ENCODE measurements at places on chromosomes 5 and 9.

DNA sequence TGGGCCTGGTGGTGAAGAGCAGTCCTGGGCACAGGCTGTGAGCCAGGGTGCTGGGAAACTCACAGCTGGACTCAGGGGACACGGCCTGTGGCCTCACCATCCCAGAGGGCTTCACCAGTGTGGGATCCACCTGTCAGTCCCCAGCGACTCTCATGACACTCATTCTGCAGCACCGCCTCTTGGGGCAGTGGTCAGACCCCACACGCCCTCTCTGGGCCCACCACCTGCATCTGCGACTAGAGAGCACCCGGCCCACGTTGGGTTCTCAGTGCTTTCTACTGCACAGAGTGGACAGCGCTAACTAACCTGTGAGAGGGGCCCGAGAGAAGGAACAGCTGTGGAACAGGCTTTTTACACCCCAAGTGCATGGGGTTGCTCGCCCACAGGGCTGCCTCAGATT, 45.8 kb upstream of the GARNL3 start:
- H3K27ac ChIP-seq: no peak overlapping the region
- no peaks in the 10 kb centered on the region for H3K4me1 ChIP-seq
- no peaks in the 10 kb centered on the region for H3K36me3 ChIP-seq
- peaks cover 6% of the 10 kb centered on the region for H3K27me3 ChIP-seq
- DNase-seq: no peak
- no peak overlapping the region for H3K4me3 ChIP-seq

DNA sequence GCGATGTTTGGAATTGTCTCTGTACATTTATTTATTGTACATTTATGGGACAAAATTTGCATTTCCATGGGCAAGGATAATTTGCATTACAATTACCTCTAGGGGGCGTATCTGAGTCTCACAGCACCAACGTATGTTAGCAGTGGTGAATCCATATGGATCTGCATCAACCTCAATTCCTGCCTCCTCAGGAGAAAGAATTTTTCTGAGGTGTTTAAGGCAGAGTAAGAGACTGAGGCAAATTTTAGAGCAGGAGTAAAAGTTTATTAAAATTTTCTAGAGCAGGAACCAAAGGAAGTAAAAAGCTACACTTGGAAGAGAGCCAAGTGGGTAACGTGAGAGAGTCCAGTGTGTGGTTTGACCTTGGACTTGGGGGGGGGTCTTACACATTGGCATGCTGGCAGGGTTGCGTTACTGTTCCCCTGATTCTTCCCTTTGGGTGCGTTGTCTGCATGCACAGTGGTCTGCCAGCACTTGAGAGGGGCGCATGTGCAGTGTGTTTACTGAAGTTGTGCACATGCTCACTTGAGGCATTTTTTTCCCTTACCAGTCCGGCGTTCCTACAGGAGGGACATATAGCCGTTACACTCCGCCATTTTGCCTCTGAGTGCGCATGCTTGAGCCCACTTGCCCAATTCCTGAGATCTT, 21.0 kb upstream of the RAB14 start:
- H3K4me3 ChIP-seq: no peak overlapping the region
- H3K27ac ChIP-seq: no peak overlapping the region
- DNase-seq: peak; percentile 60

DNA sequence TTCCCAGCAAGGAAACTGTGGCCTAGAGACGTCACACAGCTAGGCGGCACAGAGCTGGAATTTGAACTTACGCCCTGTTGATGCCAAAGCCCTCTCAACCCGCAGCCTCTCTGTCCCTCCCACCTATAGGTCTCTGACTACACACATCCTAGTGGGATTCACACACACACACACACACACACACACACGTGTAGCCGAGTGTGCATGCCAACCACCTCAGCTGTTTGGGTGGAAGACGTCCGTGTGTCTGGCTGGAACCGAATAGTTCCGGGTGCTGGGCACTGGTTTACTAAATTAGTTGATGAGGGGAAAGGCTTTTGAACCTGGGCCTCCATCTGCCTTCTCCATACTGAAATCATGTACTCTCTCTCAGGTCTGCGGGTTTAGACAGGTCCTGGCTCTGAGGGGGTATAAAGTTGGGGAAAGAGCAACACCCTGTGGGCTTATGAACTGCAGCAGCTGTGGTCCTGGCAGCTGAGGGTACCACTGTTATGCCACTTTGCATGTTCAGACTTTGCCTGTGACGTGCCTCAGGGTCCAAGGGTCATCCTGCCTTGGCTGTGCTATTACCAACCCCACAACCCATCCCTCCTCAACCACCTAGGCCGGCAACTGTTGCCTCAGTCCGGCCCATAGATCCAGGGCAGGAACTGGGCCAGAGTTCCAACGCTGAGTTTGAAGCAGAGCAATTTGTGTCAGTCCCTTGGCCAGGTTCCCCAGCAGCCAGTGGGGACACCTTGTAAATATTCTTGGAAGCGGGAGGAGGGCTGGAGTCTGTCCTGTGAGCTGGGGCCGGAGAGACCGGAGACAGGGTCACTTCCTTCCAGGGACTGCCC, 50.5 kb downstream of the PSD2 start:
- no peak overlapping the region for H3K4me3 ChIP-seq
- peaks cover 1% of the 10 kb centered on the region for H3K36me3 ChIP-seq
- H3K27me3 ChIP-seq: peaks cover 48% of the 10 kb centered on the region
- H3K27ac ChIP-seq: no peak overlapping the region
- DNase-seq: no peak

DNA sequence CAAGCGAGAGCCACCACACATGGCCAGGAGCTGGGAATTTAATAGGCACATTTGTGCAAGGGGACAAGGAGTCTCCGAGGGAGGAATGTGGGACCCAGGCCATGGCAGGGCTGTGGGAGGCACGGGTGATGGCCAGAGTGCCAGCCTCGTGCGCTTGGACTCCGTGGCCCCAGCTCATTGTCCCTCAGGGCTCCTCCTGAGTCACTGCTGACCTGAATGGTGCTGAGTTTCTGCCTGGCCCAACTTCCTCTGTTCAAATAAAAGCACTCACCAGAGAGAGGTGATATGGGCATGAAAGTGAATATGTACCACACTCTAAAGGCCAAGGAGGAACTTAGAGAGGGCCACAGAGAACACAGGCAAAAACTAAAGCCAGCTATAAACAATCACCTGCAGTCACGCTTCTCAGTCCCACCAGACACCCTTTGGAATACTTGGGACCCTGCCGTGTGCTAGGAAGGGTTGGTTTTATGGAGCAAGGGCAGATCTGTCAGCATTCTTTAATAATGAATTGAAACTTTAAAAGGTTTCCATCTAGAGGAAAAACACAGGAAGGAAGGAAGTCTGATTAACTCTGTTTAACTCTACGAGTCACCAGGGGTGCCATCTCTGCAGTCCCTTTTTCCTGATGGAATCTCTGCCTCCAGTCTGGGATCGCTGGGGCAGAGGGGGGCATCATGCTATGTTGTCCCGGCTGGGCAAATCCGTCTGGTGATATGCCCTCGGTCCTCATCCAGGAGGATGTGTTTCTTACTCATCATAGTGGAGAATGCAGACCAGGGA, 25.1 kb upstream of the UBE2QL1 start:
- H3K27me3 ChIP-seq: peaks cover 16% of the 10 kb centered on the region
- DNase-seq: no peak
- no peaks in the 10 kb centered on the region for H3K4me1 ChIP-seq
- H3K36me3 ChIP-seq: no peaks in the 10 kb centered on the region

- no peak for DNase-seq
- no peaks in the 10 kb centered on the region for H3K4me1 ChIP-seq
Measured at GRCh38 chr5:143316844-143317631, 86.4 kb downstream of the NR3C1 start.

DNA sequence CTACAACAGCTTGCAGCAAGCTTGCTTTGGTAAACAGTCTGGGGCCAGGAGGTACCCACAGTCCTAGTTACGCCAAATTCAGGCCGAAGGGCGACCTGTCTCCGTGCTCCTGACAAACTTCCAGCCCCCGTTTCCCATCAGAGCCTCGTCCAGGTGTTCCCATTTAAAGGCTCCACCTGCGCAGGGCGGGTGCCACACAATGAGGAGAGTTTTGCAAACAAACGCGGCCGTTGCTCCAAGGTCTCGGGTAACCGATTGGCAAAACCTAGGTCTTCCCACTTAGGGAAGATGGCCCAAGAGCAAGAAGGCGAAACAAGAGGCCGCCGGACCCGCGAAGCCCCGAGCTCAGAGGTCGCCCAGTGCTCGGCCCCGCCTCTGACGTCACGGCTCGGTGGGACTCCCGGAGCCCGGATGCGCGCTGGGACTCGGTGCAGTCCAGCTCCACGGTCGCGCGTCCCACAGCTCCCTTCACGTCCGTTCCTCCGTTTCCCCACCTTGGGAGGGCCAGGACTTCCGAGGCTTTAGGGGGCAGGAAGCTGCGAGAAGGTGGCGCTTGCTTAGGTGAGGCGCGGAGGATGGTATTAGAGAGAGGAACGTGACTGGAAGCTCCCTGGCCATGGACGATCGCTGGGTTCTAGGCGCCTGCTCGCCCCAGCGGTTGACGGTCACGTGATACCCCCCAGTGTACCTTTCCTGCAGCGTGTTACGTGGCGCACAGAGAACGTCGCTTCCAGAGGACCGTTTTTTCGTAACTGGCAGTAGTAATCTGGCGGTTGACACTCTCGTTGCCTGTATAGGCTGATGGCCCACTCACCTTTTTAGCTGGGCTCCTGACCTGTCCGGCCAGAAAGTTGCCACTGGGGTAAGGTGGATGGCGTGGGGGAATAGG, 41.8 kb upstream of the KDM4C start:
- H3K4me1 ChIP-seq: no peaks in the 10 kb centered on the region
- peak; percentile 63 for DNase-seq

DNA sequence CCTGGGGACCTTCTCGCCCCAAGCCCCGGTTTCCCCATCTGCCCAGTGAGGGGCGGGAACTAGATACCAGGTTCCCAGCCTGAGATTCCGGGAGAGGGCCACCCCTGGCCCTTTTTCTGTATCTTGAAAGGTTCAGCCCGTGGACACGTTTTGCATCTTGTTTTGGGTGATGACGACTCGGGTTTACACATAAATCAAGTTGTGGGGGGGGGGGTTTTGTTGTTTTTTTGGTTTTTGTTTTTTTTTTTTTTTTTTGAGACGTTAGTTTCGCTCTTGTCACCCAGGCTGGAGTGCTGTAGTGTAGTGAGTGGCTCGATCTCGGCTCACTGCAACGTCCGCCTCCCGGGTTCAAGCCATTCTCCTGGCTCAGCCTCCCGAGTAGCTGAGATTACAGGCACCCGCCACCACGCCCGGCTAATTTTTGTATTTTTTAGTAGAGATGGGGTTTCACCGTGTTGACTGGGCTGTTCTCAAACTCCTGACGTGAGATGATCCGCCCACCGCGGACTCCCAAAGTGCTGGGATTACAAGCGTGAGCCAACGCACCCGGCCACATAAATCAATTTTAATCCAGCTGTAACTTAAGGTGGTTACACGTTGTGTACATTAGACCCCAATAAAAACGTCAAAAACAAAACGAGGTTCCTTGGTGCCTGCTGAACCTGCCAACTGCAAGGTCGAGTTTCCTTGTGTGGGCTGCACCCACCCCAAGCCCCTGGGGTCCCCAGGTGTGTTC, 1.1 kb upstream of the BRD3 start:
- H3K27me3 ChIP-seq: peaks cover 4% of the 10 kb centered on the region
- H3K4me3 ChIP-seq: peak overlapping the region; percentile 98
- DNase-seq: no peak
- no peaks in the 10 kb centered on the region for H3K36me3 ChIP-seq

- no peak overlapping the region for H3K27ac ChIP-seq
- no peaks in the 10 kb centered on the region for H3K36me3 ChIP-seq
- no peak for DNase-seq
- H3K4me1 ChIP-seq: no peaks in the 10 kb centered on the region
- H3K4me3 ChIP-seq: no peak overlapping the region
- no peaks in the 10 kb centered on the region for H3K27me3 ChIP-seq
Measured at GRCh38 chr5:5287419-5287818, 135.1 kb upstream of the ICE1 start.

DNA sequence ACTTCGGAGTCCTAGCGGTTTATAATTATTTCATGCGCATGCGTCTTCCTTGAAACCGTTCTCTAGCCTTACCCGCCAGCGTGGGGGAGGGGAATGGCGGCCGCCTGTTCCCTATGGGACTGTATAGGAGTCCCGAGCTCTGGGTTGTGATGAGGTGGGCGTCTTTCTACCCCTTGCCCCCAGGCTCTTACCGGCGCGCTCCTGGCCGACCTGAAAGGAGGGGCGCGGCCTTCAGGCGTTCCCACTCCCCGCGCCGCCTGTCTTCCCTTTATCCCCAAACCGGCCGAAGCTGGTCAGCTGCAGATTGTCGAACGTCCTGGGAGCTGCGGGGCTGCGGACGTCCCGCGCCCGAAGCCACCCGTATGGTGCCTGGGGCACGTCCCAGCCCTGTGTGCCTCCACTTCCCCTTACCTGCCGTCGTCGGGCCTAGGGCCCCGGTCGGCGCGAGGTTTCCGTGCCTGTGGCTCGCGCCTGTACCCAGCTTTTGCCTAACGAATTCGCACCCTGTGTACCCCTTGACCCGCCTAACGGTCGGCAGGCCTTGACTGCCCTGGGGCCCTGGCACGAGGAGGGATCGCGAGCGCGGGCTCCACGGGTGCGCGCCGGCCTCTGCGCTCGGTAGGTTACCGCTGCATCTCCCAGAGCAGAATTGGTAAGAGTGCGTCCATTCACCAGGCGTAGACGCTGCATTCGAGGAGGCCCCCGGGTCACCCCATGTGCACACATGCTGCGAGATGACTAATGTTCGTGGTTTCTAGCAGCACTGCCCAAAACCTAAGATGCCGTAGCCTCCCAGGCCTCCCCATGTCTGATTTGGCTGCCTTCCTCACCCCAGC, 653 bp upstream of the HNRNPH1 start:
- peak overlapping the region; percentile 31 for H3K4me3 ChIP-seq
- DNase-seq: peak; percentile 79
- H3K4me1 ChIP-seq: peaks cover 33% of the 10 kb centered on the region
- peak overlapping the region; percentile 97 for H3K27ac ChIP-seq
- no peaks in the 10 kb centered on the region for H3K27me3 ChIP-seq

DNA sequence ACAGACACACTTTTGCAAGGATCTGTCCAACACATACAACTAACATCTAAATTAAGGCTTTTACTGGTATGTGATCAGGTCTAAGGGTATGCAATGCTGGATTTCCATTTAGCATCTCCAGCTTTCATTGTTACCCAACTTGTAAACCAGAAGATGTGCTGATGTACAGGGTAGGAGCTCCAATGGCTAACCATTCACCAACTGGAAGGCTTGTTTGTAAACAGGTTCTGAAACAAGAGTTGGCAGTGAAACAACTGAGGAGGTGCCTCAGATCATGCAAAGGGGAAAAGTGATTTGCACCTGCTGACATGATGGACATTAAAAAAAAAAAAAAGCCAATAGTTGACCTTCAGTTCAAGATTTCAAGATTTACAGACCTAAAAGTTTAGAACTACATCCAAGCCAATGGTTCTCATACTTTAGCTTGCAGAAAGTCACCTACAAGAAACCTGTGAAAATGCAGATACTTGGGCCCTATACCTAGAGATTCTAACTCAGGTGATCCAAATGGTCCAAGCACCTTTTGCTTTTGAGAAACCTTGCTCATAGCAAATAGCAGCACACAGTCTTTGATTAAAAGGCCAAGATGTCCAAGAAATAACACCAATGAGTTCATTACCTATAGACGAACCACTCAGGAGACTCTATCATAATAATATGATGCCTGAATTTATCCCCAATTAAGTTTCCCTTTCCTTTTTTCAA, 64.0 kb upstream of the GLRX start:
- peaks cover 24% of the 10 kb centered on the region for H3K36me3 ChIP-seq
- H3K4me1 ChIP-seq: peaks cover 2% of the 10 kb centered on the region
- no peaks in the 10 kb centered on the region for H3K27me3 ChIP-seq
- H3K4me3 ChIP-seq: no peak overlapping the region

- DNase-seq: no peak
- no peak overlapping the region for H3K4me3 ChIP-seq
- no peaks in the 10 kb centered on the region for H3K4me1 ChIP-seq
- no peaks in the 10 kb centered on the region for H3K27me3 ChIP-seq
Measured at GRCh38 chr5:89729623-89730301, 679.8 kb downstream of the CETN3 start.
